ENCODE measurements at places on chromosomes 4 and X. TPM values are rescaled to one million over a fixed set of nuclear protein-coding genes. Genes with fewer than 3 reads are reported as not detected.

Gene STBD1
- polyA plus RNA-seq: 1.8 TPM

Gene TMEM31
- not detected for polyA plus RNA-seq

Gene TMPRSS11D
- polyA plus RNA-seq: not detected

Gene HSPA4L
- polyA plus RNA-seq: 18.1 TPM

Gene SPANXD
- polyA plus RNA-seq: not detected

Gene CAPN6
- polyA plus RNA-seq: 1.3 TPM

Gene DCAF8L1
- not detected for polyA plus RNA-seq

Gene SAT1
- 434 TPM for polyA plus RNA-seq

Gene GDPD2
- 45.3 TPM for polyA plus RNA-seq

Gene ENPP6
- 30.4 TPM for polyA plus RNA-seq

Gene MSX1
- polyA plus RNA-seq: 10.5 TPM

Gene CYTL1
- polyA plus RNA-seq: 4.7 TPM

Gene PIN4
- 28.2 TPM for polyA plus RNA-seq

Gene CSAG3
- not detected for polyA plus RNA-seq

Gene FGF5
- 0.44 TPM for polyA plus RNA-seq

Gene STS
- 19.4 TPM for polyA plus RNA-seq

Gene RPL9
- polyA plus RNA-seq: 733 TPM

Gene ABLIM2
- polyA plus RNA-seq: 60.4 TPM

Gene PCDH10
- 61.5 TPM for polyA plus RNA-seq

Gene NAA11
- polyA plus RNA-seq: not detected

Gene HPSE
- 4.3 TPM for polyA plus RNA-seq

Gene GRPR
- 0.47 TPM for polyA plus RNA-seq

Gene SUV39H1
- 6.9 TPM for polyA plus RNA-seq

Gene SPRY1
- 27.2 TPM for polyA plus RNA-seq

Gene HSFX1
- 3.2 TPM for polyA plus RNA-seq

Gene CT47B1
- polyA plus RNA-seq: not detected

Gene TMEM271
- polyA plus RNA-seq: 17.1 TPM

Gene ZCCHC4
- 9.2 TPM for polyA plus RNA-seq

Gene PAGE1
- not detected for polyA plus RNA-seq

Gene EIF2S3
- polyA plus RNA-seq: 100 TPM

Gene TEX13A
- polyA plus RNA-seq: not detected

Gene HS3ST1
- 12.8 TPM for polyA plus RNA-seq

Gene DCLK2
- 234 TPM for polyA plus RNA-seq

Gene CTAG1B
- polyA plus RNA-seq: not detected

Gene CCNG2
- polyA plus RNA-seq: 57.7 TPM

Gene BEND2
- polyA plus RNA-seq: 0.05 TPM

Gene HSFX4
- polyA plus RNA-seq: 0.33 TPM

Gene TLR1
- polyA plus RNA-seq: 5.7 TPM

Gene KCNIP4
- 46.3 TPM for polyA plus RNA-seq

Gene ERAS
- 0.73 TPM for polyA plus RNA-seq

Gene NSUN7
- polyA plus RNA-seq: 7.6 TPM
